Heart right ventricle (tissue), 16 donors: ENCODE measurements at places on chromosomes 1 and 21. TPM values are rescaled to one million over a fixed set of nuclear protein-coding genes. Genes with fewer than 3 reads are reported as not detected.

GRCh38 chr21:46411236-46411635 is 47.5 kb upstream of the DIP2A start:
- DNase-seq, result no peak

GRCh38 chr1:66247415-66248208 is 286.3 kb upstream of the SGIP1 start:
- DNase-seq, result no peak

DNA sequence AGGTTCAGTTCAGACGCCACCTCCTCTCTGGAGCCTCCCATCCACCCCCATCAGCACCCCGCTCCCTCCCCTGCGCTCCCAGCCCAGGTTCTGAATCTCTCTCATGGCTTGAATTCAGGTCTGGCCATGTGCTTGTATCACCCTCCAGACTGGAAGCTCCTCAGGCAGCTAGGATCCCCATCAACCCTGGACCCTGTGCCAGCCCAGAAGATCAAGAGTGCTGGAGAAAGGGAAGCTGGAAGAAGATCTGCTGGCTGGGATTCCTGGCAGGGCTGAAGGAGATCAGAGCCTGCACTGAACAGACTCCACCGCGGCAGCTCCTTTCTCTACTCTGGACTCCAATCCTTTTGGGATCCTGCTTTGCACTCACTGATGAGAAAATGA is 11.7 kb upstream of the TINAGL1 start:
- DNase-seq, result no peak

The PLK3 gene
- 6.9 TPM for total RNA-seq

The ANGPTL3 gene
- total RNA-seq, result not detected
